Naive B cell (primary cell): ENCODE measurements at places on chromosomes 2 and 18.
A peak's percentile ranks its signal among the peaks of the same experiment; 100 is the strongest.

DNA sequence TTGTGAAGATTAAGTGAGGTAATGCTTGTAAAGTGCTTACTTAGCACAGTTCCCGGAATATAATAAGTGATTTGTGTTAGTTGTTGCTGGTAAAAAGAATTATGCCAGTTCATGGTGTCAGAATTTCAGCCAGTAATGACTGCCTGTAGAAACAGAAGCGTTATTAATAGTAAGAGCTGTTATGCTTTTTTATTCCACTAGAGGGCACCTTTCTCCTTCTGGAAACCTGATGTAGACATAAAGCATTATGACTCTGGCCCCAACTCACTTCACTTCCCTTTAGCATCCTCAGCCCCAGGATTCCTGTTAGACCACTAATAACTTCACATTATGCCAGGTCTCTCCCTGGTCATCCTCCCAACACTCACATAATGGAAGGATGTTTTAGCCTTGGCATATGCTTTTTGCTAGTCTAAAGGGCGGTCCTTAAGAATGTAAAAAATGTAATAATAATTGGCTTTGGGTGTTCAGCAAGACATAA, 34.9 kb downstream of the C18orf54 start:
- DNase-seq, result peak; percentile 44

GRCh38 chr2:238308177-238308576, 12.1 kb upstream of the TRAF3IP1 start:
- DNase-seq, result no peak

DNA sequence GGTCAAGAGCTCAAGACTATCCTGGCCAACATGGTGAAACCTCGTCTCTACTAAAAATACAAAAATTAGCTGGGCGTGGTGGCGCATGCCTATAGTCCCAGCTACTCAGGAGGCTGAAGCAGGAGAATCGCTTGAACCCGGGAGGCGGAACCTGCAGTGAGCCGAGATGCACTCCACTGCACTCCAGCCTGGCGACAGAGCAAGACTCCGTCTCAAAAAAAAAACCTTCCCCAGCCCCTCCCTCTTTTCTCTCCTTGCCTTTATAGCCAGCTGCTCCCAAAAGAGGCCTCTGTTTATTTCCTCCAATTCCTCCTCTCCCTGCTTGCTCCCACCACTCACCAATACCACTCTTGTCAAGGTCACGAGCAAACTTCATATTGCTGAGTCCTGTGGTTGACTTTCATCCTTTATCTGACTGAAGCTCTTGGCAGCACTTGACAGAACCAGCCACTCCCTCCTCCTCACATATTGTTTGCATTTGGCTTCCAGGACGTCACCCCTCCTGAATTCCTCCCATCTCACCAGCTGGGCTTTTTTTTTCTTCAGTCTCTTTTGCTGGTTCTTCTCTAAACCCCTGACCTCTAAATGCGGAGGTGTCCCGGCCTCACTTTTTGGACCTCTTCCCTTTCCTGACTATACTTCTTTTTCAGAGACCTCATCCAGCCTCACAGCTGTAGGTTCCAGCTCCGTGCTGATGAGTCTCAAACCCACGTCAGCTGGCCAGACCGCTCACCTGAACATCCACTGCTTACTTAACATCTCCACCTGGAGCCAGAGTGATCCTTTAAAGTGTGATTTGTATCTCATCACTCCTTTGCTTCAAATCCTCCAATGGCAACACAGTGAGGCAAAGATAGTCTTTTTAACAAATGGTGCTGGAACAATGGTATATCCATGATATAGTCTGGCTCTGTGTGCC, 84.6 kb upstream of the CAB39 start:
- DNase-seq, result no peak

GRCh38 chr2:204692790-204693189, 147.5 kb downstream of the PARD3B start:
- no peak for DNase-seq

DNA sequence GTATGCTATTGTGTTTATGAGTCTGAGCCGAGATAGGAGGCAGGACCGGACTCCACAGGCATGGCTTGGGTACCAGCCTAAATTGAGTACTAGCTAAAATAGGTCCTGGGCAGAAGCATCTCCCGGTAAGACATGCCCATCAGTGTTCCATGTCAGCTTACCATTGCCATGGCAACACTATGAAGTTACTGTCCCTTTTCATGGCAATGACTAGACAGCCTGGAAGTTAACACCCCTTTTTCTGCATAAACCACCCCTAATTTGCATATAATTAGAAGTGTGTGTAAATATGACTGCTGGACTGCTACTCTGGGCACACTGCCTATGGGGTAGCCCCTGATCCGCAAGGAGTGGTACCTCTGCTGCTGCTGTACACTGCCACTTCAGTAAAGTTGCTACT, 1005.1 kb upstream of the FAM98A start:
- no peak for DNase-seq

DNA sequence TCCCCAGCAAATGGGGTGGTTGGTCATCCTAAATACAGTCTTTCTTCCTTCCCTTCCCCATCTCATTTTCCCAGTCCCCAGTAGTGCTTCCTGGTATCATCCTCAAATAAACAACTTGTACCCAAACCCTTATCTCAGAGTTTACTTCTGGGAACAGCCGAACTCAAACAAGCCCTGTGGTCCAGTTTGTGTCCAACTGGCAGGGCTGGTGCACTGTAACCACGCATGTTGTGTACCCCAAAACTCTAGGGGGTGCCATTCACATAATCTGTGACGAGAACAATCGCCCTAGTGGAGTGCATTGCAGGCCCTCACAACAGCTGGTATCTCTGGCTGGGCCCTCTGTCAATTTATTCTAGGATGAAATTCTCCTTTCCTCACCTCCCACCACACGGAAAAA, 366.2 kb downstream of the TNS1 start:
- DNase-seq, result no peak

DNA sequence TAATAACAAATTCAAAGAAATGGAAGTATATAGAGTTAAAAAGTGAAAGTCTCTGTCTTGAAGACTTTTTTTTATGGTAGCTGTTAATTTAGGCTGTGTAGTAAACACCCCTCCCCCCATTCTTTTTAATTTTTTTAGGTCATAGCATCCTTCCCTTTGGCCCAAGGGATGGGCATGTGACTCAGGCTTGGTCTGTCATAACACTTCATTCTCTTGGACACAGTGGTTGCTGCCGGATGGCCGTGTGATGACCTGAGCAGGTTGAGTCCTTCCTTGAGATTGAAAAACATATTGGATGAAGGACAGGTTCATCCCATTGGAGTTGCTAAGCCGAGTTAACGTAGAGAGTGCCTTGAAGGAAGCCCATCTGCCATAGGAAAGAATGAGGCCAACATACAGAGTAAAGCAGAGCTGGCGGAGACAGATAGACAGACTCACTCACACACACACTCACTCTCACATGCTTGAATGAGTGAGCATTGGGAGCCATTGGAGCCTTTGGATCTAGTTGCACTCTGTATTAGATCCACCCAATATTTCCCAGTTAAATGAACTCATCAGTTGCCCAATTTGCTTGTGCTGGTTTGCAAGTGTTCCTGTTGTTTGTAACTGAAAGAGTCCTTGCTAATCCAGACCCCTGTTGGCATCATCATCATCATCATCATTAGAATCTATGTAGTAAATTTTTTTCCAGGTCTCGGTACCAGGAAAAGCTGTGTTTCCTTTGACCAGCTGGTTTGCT, 14.7 kb downstream of the NCOA1 start:
- DNase-seq, result no peak

- DNase-seq, result no peak
Measured at GRCh38 chr2:182792441-182792840, 74.0 kb downstream of the FRZB start.

GRCh38 chr2:222358876-222359275, 60.1 kb upstream of the PAX3 start:
- no peak for DNase-seq

- DNase-seq, result peak; percentile 39
Measured at GRCh38 chr2:37934591-37935513, 9.8 kb downstream of the RMDN2 start.

DNA sequence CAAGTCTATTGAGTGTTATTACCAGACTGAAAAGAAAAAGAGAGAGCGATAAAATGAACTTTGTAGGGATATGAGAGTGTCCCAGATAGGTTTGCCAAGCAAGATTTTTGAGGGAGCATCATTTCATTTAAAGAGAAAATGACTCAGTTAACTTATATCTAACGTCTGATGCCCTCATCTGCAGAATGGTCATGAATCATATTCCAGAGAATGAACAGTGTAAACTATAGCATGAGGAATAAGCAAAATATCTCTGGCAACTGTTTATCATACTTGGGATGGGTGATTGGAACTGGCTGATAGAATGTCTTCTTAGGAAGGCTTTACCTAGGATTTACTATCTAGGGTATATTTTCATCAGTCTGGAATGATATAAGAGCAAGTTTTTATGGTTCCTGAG, 289.4 kb downstream of the CMPK2 start:
- no peak for DNase-seq

GRCh38 chr2:232322560-232323327, 55.8 kb upstream of the ALPP start:
- DNase-seq, result no peak

- no peak for DNase-seq
Measured at GRCh38 chr2:105406221-105406620, 7.4 kb upstream of the FHL2 start.

DNA sequence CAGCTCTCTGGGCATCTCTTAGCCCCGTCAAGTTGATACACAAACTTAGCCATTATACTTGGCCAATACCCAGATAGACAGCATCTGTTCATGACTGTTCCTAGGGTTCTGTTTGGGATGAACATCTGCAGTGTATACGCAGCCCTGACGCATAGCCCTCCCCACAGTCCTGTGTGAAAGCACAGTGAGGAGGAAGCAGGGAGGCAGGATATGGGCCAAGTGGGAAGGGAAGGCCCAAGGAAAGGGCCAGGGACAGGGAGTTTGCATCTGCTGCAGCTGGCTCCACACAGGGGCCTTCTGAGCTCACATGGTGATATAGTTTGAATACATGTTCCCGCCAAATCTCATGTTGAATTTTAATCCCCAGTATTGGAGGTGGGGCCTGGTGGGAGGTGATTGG, 80.2 kb downstream of the CMPK2 start:
- DNase-seq, result no peak

- no peak for DNase-seq
Measured at GRCh38 chr2:3631161-3631850, 26.7 kb upstream of the ALLC start.

- DNase-seq, result peak; percentile 66
Measured at GRCh38 chr2:42169874-42170521, 845 bp downstream of the EML4 start.

DNA sequence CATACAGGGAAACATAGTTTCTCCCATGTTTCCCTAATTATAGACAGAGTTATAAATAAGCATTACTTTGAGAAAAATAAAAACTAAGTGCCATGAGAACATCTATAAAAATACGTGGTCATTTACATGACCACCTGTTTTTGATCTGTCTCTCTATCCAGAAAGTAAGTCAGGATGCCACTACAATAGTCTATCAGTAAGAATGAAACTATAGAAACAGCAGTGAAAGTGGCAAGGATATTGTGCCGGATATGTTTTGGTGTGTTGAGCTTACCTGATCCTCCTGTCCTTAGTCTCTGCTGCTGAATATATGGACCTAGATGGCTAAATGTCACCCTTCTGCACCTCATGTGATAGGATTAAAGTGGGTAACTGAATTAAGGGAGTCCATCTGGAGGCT, 512.4 kb downstream of the LRP1B start:
- DNase-seq, result no peak

DNA sequence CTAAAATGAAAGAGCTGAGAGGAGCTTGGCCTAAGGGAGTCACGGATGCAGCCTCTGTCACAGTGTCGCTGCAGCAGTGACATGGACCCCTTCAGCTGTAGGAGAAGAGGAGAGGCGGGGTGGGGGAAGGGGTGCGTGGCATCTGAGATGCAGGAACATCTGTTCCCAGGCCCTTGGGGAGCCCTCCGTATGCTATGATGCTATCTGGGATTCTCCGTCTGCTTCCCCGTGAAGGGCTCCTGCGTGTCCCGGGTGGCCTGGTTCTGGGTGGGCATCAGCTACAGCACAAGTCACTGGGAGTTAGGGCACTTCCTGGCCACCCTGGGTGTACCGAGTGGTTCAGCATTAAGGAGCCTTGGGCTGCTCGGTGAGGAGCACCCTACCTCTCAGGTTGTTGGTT, 35.6 kb upstream of the B3GNT7 start:
- no peak for DNase-seq

- DNase-seq, result peak; percentile 81
Measured at GRCh38 chr2:177239932-177240630, 24.4 kb downstream of the NFE2L2 start.

GRCh38 chr2:239818531-239819011, 206.6 kb downstream of the NDUFA10 start:
- DNase-seq, result no peak

DNA sequence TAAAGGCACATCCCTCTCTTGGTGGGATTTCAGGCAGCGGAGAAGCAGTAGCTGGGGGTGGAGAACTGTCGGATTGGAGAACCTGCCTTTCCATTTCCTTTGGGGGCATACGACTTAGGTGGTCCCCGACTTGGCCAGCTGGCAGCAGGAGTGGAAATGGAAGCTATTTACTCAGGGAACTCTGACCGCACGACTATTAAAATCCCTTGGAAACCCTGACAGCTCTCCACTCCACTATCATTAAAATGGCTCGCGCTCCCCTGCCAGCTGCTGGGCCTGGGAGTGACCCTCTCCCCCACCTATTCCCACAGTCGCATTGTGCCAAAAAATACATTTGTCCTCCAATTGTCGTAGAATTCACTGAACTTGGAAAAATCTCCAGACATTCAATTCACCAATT, 77.7 kb upstream of the APCDD1 start:
- DNase-seq, result no peak

GRCh38 chr2:236866542-236867340, 218.9 kb upstream of the COPS8 start:
- no peak for DNase-seq

DNA sequence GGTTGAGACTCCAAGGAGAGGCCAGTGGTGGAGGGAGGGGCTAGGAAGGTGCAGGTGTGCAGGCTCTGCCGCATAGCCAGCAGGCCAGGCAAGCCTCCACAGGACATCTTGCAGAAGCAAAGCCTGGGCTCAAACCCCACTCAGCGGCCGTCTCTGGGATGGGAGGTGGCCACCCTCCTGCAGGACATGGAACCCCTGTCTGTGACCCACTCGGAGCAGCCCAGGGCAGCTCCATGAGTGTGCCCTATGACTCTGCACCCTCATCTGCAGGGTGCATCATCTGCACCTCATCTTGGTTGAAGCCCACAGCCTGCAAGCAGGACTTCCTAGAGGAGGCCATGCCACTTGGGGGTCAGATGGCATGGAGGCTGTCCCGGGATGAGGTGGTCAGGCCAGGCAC, 46.3 kb downstream of the GPC1 start:
- no peak for DNase-seq

DNA sequence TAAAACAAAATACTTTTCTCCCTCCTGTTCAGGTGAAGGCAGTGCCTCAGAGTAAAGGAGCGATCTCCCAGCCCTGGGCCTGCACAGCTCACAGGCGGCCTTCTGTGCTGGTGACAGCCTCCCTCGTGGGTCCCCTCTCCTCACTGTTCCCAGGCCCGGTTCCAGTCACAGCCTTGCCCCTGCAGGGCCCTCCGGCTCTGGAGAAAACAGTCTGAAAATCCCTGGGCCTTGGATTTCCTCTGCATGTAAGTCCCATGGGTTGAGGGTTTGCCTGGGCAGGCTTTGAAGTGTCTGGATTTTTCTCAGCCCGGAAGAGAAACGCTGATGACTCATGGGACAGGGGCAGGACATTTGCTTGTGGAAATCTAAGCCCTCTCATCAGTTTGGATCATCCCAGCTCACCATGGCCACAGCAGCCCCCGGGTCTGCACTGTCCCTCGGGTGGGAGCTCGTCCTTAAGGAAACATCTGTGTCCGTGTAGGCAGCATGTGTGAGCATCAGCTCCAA, 186.1 kb upstream of the RAB12 start:
- no peak for DNase-seq

GRCh38 chr2:234142530-234142929, 92.0 kb downstream of the SPP2 start:
- DNase-seq, result no peak
